ENCODE measurements at places on chromosomes 4 and X.

GRCh38 chrX:129786210-129786651 lies 6.5 kb downstream of the SASH3 start:
- peak; percentile 60 for DNase-seq

DNA sequence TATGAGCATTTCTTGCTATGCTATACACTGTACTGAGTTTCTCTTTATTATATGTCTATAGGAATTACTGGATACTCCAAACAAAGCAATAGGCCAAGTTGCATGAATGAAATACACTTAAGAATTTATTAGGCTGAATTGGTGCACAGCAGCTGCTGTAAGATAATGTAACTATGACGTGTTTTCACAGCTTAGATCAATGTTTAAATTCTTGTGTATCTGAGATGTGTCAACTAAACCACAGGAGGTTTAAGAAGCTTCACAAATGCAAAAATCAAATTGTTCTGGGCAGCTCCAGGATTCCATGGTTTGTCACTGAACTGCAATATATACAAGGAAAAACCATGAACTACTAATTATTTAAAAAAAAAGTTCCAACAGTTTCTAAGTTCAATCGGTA lies 156.7 kb downstream of the MAPK10 start:
- no peak for DNase-seq

DNA sequence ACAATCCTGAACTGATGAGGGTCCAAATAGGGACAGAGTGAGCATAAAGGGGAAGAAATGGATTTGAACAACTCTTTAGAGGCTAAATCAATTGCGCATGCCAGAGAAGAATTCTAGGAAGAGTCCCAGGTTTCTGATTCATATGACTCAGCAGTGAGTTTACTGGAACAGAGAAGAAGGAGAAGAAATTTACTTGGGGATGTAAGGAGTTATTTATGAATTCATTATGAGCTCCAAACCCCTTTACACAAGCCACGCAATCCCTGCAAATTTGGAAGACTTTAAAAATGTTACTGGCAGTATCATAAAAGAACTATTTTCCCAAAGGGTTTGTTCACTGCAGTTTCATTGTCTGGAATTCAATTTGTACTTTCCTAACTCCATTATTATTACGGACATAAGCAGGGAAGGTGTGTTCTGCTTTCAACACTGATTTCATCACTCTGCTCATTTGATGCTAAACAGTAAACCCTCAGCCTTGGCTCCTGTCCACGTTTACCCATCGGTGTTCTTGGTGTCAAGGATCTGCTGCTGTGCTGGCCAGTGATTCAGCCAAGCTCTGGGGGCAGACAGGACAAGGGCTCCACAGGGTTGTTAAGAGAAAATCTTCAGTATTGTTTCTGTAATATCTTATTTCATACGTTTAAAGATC lies 273.7 kb downstream of the HNRNPD start:
- DNase-seq = no peak

- DNase-seq = no peak
These were observed 186.9 kb upstream of the SPOCK3 start for GRCh38 chr4:167421201-167421600.

DNA sequence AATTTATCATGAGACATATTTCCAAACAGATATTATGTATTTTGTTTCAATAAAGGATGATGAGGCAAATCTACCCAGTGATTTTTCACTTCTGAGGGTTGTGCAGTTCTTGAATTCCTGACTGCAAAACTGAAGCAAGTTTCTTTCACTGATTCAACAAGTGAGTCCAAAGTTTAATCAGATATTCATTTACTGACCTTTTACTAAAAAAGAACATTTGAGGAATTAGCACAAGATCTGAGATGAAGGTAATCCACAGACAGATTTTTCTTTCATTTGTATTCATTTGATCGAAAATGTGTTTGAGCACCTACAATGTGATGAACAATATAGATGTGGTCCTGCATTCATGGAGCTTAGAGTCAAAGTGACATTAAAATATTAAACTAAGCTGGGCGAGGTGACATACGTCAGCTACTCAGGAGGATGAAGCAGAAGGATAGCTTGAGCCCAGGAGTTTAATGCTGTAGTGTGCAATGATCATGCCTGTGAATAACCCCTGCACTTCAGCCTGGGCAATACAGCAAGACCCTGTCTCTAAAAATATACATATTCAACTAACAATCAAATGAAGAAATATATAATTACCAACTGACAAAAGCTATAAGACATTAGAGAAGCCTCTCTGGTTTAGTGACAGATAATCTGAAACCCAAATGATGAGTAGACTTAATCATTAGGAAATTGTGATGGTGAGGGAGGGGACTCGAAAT lies 76.6 kb downstream of the ANXA3 start:
- no peak for DNase-seq

GRCh38 chrX:77918568-77918967 lies 8.1 kb downstream of the ATP7A start:
- DNase-seq = no peak

GRCh38 chr4:78022517-78022916 lies 34.6 kb upstream of the FRAS1 start:
- no peak for DNase-seq

- DNase-seq = no peak
These were observed 404.6 kb downstream of the PRDM5 start for GRCh38 chr4:120517966-120518365.
